ENCODE measurements at places on chromosomes 12 and 14.

DNA sequence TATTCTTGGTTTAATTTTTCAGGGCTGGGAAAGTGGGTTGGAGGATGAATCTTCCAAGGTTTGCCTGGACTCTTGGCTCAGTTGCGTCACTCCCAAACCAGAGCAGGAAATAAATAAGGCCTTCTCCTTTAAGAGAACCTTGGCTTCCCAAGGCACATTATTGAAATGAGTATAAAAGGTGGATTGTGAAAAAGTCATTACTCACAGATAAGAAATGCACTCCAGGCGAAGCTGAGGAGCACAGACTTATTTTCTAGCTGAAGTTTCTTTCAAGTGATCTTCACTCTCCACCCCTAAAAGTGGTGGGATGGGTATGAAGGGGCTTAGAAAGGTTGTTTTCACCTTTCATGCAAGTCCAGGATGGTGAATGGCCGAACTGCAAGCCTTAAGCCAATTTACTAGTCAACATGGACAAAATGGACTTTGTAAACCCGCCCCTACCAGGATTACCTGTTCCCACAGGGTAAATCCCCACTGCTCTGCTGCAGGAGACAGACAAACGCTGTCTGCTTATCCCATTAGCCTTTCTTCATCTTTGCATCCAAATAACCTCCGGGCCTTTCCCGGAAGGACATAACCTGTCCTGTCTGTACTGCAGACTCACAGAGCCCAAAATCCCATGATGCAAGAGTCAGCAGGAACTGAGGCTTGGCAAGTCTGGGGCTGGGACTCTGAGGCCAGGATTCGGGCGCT is 207.6 kb downstream of the BCL11B start:
- no peak for DNase-seq

- DNase-seq, result no peak
Observed at GRCh38 chr12:85920324-85920947, 46.3 kb downstream of the NTS start.

DNA sequence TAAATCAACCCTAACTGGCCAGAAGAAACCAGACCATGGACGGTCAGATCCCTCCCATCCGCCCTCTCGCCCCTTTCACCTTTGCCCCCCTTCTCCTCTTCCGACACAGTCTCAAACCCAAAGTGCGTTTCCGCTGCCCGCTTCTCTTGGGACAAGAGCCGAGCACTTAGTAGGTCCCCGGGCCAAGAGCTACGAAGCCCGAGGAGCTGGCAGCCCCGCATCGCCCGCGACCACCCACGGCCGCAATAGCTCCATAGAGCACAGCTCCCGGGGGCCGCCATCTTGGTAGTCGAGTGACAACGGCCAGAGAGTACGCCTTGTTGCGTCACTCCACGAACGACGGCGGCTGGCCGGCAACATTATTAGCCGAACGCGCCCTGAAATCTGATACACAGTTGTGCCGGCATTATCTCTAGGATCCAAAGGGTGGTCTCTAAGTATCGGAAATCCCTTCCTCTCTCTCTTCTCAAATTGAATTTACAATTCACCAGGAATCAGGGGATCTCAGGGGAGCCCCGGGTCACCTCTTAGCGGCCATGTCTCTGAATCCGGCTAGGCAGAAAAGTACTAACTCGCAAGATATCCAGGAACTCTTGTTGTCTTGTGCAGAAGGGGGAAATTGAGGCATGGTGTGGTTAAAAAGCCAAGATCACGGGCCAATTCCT is at the start of gene COQ5:
TSS of gene COQ5 (minus strand) at position 298 of the 665 bp plus-strand sequence. CDS start at position 281, 17 bp downstream.
- DNase-seq, result peak; percentile 94

DNA sequence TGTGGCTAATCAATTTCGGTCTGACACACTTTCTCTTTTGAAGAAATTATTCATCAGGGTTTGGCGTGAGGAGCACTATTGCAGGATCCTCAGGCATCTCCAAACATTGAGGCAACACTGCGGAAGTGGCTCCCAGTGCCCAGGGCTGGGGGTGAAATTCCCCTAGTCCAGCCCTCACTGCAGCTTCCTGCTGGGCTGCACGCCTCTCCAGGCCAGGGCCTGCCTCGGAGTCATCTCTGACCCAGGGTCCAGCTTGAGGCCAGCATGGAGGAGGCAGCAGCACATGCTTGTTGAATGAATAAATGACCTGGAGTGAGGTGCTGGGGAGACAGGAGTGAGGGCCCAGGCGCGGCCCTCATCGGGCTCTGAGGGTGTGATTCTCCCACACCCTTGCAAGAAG is 36.0 kb upstream of the TDRD9 start:
- DNase-seq, result no peak

- DNase-seq, result no peak
Observed at GRCh38 chr12:111439657-111440151, 34.0 kb downstream of the SH2B3 start.

GRCh38 chr12:18262514-18262913 is 1.2 kb downstream of the PIK3C2G start:
- no peak for DNase-seq
